Heart right ventricle (tissue), 16 donors: ENCODE measurements at places on chromosomes 5 and 9.

DNA sequence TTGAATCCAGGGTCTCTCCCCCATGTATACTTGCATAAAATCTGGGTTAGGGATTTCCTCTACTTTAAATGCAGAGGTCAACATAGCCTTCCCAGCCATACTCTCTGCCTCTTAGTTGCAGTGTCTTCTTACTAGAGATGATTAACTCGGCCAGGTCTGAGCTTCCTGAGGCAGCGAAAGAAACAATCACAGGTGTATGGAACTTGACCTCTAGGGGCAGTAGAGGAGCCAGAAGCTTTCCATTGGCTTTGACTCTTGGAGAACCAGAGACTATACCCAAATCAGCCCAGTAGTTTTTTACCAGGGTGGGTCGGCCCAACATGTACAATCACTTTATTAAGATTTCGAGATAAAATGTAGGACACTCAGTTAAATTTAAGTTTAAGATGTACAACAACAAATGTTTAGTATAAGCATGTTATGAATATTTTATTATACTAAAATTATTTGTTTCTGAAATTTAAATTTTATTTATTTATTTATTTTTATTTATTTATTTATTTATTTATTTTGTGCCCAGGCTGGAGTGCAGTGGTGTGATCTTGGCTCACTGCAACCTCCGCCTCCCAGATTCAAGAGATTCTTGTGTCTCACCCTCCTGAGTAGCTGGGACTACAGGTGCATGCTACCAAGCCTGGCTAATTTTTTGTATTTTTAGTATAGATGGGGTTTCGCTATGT is 48.0 kb upstream of the DMRT3 start:
- no peak for DNase-seq

GRCh38 chr9:87594194-87594593 is 96.5 kb downstream of the DAPK1 start:
- DNase-seq: no peak

- DNase-seq: no peak
Measured at GRCh38 chr5:177434437-177434836, 8.0 kb downstream of the GRK6 start.

- no peak for DNase-seq
Measured at GRCh38 chr9:126982215-126983002, 67.8 kb downstream of the RALGPS1 start.

- no peak for DNase-seq
Measured at GRCh38 chr9:33517373-33517772, 6.7 kb upstream of the ANKRD18B start.

GRCh38 chr9:112361601-112362000 is 18.3 kb upstream of the HSDL2 start:
- no peak for DNase-seq

- DNase-seq: peak; percentile 84
Measured at GRCh38 chr9:20621471-20622329, 599 bp downstream of the MLLT3 start.

DNA sequence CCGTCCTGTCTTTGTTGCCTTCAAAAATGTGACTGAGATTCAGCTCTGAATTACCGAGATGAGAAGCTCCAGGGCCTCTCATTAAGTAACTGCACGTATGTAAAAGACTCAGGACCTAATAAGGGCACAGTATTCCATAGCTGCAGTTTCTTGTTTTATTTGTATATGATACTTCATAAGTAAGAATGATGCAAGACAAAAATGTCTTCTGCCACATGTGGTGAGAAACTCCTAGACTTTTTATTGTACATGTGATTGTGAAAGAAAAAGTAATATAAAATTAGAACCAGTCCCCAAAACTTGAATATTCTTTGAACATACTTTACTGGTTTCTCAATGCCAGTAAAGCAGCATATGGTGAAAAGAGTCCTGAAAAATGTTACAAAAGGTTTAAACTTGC is 110.1 kb upstream of the OTULINL start:
- DNase-seq: no peak

GRCh38 chr5:1141834-1142233 is 30.0 kb upstream of the SLC12A7 start:
- peak; percentile 10 for DNase-seq

- no peak for DNase-seq
Measured at GRCh38 chr5:50595199-50595598, 71.2 kb upstream of the PARP8 start.

- no peak for DNase-seq
Measured at GRCh38 chr9:33813712-33814641, 3.0 kb upstream of the UBE2R2 start.

GRCh38 chr9:83410701-83411100 is 127.5 kb downstream of the FRMD3 start:
- DNase-seq: no peak

- no peak for DNase-seq
Measured at GRCh38 chr5:135894276-135894675, 1.4 kb downstream of the IL9 start.

GRCh38 chr5:39100851-39101396 is 26.7 kb upstream of the RICTOR start:
- DNase-seq: no peak

- no peak for DNase-seq
Measured at GRCh38 chr9:18183974-18184373, 290.0 kb upstream of the ADAMTSL1 start.

- DNase-seq: no peak
Measured at GRCh38 chr9:87829756-87830155, 52.9 kb upstream of the SPATA31E1 start.

DNA sequence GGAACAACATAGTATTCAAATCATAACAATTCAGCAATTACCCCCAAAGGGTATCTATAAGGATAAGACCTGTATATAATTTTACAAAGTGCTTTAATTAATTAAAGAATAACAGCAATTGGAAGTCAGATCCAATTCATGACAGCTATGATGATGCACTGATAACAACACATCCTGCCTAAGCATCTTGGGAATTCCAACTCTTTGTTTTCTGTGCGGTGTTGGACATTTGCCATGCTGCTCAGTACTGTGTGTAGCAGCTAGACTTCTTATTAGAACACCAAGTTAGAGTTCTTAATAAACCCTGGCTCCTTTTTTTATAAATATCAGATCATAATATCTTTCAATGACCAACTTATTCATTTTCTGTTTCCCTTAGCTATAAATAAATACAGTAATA is 209.0 kb downstream of the SEC61B start:
- DNase-seq: no peak

DNA sequence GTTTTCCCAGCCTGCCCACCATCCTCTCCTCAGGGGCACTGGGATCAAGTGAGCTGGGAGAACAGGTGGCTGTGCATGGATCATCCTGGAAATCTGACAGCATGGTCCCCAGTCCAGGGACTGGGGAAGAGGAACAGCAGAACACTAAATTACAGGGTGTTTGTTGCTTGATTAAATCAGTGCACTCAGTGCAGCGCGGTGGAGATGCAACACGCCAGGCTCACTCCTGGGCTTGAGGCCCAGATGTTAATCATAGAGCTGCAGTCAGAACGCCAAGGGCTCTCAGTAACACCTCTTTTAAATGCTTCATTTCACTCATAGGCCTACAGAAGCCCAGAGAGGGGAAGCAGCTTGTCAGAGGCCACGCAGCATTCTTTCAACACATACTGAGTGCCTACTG is 14.2 kb upstream of the LARP1 start:
- no peak for DNase-seq

DNA sequence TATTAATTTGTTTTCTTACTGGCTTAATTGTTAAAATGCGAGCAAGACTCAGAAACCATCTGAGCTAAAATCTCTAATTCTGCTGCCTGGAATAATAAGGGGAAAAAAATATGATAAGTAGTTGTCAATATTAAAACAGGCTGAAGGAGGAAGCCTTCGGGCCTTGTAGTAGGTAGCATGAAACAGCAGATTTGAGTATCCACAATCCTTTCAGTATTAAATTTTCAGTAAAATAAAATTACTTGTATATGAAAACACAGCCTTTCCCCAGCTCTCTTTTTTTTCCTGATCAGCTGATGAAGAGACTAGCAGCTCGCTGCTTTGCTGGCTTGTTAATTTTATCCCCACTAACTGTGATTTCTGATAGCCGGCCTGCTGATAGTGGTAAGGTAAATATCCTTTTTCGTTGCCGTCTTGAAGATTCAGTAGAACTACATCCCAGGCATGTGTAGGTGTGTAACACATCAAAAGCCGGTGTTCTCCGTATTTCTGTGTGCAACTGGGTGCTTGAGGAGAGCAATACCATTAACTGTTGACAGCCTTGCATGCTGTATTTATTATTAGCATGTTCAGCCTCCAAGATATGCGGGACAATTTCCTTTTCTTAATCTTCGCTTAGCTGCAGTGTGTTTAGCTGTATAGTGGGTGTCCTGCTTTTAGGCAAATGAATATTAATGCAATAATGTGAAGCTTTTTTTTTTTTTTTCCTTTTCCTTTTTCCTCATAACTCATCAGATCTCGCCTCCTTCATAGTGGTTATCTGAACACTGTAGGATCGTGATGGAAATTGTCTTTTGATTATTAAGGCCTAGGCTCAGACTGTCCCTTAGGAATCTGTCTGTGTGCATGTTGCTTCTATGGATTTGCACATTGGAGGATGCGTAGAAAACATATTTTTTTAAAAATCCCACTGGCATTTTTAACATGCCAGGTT is 144.6 kb downstream of the SMARCA2 start:
- no peak for DNase-seq

GRCh38 chr9:15505921-15506320 is 4.8 kb downstream of the PSIP1 start:
- DNase-seq: no peak

DNA sequence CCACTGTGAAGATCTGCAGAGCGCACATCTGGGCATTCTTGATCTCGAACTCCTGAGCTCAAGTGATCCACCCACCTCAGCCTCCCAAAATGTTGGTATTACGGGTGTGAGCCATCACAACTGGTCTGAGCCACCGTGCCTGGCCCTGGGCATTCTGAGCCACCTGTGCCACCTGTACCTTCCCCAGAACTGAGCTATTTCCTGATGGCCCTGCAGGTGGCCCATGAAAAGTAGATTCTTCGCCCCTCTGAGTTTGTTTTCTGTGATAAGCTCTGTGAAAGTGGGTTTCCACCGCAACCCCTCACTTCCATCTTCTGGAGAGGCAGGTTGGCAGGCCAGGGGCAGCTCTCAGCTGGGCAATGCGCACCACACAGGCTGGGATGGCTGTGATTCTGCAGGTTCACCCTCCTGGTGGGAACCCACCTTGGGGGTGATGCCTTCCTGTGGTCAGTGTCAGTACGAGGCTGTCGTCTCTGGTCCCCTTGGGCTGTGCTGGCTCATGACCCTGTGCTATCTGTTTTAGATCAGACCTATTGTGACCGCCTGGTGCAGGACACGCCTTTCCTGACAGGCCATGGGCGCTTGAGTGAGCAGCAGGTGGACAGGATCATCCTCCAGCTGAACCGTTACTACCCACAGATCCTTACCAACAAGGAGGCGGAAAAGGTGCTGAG is 11.3 kb downstream of the CARD19 start:
- DNase-seq: no peak

- DNase-seq: no peak
Measured at GRCh38 chr9:87500491-87501270, 3.0 kb downstream of the DAPK1 start.

GRCh38 chr9:112780450-112781036 is 30.0 kb downstream of the SNX30 start:
- DNase-seq: no peak

DNA sequence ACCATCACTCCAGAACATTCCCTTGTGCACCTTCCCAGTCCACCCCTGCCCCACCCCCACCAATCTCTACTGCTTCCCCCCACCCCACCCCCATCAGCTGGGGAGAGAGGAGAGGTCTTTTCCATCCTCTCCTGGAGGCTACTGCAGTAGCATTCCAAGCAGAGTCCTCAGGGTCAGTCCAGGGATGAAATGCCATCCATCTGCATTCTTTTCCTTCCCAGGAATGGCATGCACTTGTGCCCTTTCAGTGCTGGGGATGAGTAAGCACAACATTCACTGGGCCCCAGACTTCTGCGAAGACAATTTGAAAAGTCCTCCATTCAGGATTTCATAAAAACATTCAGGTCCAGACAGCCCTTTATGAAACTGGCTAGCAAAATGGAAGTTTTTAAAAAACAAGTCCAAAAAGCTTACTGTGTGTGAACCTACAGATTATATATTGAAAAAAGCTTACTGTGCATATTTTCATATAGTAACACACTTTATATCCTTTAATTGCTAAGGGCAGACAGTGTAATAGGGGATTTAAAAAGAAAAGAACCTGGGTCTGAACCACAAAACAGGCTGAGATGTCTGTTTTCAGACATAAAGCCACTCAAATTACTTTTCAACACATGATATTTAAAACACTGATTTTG is 50.0 kb upstream of the GOLPH3 start:
- no peak for DNase-seq
